Activated CD4-positive, CD25-positive, alpha-beta regulatory T cell treated with anti-CD3 and anti-CD28 coated beads, Interleukin-2, amount 50 U/mL, for 16 hours (primary cell): ENCODE measurements at places on chromosomes 3 and 15.

- DNase-seq, result no peak
These were observed 253.8 kb upstream of the IGF1R start for GRCh38 chr15:98394546-98394945.

DNA sequence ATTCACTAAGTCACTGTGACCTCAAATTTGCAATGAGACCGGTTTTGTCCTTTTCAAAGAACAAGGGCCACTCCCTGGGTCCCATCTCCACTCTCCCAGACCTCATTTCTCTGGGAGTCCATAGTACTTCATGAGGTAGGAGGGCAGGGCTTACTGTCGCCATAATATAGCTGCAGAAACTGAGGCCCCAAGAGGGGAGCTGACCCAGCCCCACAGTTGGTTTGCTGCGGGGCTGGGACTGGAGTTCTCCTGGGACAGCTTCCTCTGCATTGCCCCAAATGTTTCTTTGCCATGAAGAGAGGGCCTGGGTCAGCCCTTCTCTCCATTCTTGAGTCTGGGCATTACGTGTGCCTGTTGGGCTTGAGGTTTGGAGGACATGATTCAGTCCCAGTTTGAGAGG lies 60.1 kb downstream of the ITGA11 start:
- no peak for DNase-seq

DNA sequence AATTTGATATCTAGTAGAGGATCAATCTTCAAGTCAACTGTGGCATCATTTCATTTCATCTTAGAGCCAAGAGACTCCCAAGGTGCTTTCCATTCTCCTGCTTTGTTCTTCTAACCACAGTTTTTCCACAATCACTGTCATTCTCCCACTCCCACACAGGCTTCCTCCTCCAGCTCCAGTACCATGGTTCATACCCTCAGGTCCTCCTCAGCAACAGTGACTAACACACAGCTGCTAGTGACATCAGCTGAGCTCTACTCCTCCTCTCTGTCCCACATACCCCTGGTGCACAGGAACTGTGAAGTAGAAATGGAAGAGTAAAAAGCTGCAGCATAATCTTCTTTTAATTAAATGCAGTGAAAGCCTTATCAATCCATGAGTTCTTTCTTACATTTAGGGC lies 200.2 kb upstream of the DPH6 start:
- no peak for DNase-seq

GRCh38 chr15:91975241-91975978 lies 121.9 kb downstream of the SLCO3A1 start:
- no peak for DNase-seq

DNA sequence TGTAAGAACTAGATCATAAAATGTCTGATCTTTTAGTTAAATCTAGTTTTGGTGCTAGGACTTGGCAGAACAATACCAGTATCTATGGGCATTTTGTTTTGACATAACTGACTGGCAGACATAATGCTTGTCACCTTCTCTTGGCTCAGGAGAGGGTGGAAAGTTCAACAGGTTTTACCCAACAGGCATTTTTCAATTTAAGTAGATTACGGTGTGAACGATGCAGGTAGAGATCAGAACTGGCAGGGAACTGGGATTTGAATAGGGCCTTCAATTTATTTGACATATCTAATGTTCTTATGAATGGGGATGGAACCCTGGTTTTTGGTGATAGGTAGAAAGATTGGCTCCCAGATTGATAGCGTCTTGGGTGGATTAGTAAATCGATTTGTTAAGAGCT lies 351.0 kb downstream of the FEZF2 start:
- no peak for DNase-seq

DNA sequence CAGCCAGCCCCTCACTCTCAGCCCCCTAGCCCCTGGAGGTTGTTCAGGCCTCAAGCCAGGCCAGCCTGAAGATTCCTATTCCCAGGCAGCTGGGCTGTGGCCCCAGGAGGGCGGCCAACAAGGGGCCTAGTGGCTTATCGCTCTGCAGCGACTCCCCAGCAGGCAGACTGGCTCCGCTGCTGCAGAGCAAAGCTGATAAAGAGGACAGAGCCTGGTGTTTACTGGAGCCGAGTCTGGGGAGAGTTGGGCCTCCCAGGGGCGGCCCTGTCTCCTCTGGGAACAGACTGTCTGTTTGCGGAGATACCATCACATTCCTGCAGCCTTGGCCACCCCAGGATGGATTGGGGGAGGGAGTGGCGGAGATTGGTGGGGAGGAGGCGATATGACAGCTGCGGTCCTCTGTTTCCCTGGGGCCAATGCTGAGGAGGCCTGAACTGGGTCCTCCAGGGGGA lies 22.4 kb upstream of the SMAD6 start:
- no peak for DNase-seq

DNA sequence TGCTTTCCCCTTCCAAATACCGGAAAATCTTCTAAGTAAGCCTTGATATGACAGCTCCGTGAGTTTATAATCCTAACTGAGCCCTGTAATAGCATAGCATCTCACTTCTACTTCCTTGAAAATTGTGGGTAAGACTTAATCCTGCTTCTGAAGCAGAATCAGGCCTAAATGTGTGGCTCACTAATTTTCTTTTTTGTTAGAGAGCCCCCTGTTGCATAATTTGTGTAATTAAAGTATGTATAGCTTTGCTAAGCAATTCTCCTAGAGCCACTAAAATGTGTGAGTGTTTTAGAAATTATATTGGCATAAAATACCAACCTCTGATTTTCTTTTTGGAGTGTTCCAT lies 304.4 kb downstream of the FGF12 start:
- no peak for DNase-seq

DNA sequence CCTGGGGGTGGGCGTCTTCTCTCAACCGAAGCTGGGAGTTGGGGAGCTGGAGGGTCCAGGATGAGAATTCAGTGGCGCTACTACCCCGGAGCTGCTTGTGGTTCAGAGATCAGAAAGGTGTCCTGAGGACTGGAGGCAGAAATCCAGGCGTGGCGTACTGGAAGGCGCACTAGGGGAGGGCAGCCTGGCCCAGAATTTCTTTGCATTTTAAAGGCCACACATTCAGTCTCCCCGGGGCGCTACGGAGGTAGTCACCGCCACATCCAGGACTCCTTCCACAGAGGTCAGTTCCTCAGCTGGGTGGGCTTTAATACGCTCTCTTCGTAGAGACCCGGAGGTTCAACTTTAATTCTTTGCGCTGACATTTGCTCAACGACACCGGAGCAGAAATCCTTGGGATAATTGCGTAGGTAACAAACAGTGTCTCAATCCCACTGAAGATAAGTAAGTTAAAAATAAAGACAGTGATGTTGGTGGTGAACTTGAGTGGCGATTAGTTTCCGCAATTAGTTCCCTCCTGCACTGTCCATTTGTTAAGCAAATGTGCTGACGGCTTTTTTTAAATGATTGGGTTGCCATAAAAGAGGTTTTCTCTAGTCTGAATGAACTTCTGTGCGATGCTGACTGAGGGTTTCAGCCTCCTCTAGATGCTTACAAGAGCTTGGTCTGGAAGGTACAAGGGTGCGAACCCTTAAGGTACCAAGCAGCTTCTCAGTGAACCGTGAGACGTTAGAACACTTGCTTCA lies 535 bp downstream of the MCTP2 start:
- no peak for DNase-seq

GRCh38 chr3:172339892-172340291 lies 108.4 kb downstream of the GHSR start:
- DNase-seq, result no peak

GRCh38 chr15:69000725-69001503 lies 13.6 kb upstream of the NOX5 start:
- DNase-seq, result no peak

GRCh38 chr3:102229062-102229655 lies 205.7 kb upstream of the ZPLD1 start:
- DNase-seq, result peak; percentile 52

DNA sequence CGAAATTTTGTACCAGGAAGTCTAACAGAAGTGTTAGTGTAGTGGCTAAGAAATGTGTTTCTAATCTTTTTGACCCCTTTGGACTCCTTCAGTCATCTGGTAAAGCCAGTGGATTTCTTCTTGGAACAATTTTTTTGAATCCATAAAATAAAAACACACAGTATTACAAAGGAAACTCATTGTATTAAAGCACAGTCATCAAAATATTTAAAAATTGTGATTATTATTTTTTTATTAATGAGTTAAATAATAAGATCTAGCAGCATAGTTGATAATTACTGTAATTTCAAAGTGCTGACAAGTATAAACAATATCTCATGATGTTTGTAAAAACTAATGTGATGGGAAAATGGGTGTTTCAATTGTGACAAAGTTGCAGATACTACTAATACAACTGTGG lies 72.2 kb upstream of the LRRC3B start:
- no peak for DNase-seq
